NCI-H1417 treated with DMSO at 0.1 percent for 48 hours (cell line): ENCODE measurements at places on chromosomes 3 and 15.

DNA sequence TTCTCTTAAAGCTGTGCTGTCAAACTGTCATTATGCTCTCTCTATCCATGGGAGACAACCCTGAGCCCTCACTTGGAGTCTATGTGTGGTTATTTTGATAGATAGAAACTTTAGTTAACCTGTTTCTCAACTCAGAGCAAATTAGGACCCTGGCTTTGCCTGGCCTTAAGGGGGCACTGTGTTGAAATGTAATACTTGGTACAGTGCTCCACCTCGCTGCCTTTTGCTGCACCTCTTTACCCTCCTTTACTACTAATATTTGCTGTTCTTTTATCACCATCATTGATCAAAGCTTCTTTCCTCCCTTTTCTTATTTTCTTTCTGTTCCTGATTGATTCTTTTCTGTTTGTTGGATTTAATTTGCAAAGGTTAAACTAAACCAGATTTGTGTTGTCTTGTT, 34.3 kb downstream of the STT3B start:
- no peak for DNase-seq

GRCh38 chr3:69881051-69881450, 118.5 kb upstream of the SAMMSON start:
- DNase-seq, result no peak

DNA sequence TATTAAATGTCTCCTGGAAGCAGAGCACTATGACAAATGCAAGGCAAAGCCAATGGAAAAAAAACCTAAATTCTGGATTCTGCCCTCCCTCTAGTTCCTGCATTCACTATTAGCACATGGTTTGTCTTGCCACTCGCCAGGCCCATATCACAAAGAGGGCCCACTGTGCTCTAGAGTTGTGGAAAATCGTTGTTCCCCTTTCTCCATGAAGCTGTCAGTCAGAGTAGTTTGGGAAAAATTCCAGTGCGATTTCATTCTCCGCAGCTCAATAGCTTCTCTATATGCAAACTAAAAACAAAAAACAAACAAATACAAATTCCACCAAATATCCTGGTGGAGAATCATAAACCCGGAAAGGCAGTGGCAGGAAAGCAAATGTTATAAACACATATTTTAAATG, 77.3 kb downstream of the RORA start:
- DNase-seq, result no peak

DNA sequence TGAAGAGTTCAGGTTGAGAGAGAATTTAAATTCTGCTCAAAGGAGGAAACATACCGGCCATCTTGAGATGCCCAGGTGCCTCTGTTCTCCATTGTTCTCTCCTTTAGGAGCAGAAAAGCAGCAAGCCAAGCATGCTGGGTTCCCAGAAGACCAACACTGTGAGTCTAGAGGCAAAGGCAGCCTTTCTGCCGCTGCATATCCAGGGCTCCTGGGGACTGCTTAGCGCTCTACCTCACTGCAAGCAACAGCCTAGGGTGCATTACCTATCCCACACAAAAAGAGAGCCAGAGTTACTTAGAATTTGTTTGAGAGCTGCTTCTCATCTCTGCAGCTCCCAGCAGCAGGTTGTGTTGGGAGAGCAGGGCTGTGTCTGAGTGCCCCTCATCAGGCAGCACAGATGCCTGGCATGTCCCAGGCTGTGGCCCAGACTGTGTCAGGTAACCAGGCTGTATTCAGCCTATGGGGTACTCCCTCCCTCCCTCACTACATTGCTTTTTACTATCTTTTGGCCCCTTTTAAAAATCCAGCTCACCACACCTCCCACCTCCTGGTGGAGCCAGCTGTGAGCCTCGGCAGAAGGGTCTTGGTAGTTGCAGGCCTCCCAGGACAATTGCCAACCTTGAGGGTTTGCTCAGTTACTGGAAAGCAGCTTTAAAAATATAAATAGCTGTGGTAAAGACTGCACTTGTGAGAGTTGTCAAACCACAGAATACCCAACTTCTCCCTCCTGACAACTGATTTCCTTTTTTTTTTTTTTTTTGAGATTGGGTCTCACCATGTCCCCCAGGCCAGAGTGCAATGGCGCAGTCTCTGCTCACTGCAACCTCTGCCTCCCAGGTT, 30.2 kb downstream of the BCL2L10 start:
- DNase-seq, result no peak

GRCh38 chr3:54262541-54262940, 140.2 kb downstream of the CACNA2D3 start:
- DNase-seq, result no peak
